Activated CD8-positive, alpha-beta memory T cell treated with anti-CD3 and anti-CD28 coated beads for 4 hours (primary cell): ENCODE measurements at places on chromosomes 1 and 21.
A peak's percentile ranks its signal among the peaks of the same experiment; 100 is the strongest.

DNA sequence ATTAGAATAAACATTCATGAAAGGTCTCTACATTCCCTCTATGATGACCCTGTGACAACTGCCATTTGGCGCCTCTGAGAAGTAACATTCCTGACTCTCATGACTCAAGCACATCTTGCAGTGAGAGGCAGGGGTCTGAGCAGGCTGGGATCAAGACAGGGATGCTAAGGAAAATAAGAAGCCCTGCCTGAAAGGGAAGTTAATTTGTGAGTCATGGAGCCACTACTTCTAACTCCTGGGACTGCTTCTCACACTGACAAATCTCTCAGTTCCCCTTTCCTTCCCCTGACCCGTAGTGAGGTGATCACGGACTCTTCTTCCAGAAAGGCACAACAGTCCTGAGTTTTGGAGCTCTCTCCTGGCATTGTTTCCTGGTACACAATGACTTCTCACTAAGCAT is 231.9 kb downstream of the TNR start:
- DNase-seq, result no peak

GRCh38 chr21:45262041-45262581 is 25.6 kb downstream of the POFUT2 start:
- DNase-seq, result no peak

DNA sequence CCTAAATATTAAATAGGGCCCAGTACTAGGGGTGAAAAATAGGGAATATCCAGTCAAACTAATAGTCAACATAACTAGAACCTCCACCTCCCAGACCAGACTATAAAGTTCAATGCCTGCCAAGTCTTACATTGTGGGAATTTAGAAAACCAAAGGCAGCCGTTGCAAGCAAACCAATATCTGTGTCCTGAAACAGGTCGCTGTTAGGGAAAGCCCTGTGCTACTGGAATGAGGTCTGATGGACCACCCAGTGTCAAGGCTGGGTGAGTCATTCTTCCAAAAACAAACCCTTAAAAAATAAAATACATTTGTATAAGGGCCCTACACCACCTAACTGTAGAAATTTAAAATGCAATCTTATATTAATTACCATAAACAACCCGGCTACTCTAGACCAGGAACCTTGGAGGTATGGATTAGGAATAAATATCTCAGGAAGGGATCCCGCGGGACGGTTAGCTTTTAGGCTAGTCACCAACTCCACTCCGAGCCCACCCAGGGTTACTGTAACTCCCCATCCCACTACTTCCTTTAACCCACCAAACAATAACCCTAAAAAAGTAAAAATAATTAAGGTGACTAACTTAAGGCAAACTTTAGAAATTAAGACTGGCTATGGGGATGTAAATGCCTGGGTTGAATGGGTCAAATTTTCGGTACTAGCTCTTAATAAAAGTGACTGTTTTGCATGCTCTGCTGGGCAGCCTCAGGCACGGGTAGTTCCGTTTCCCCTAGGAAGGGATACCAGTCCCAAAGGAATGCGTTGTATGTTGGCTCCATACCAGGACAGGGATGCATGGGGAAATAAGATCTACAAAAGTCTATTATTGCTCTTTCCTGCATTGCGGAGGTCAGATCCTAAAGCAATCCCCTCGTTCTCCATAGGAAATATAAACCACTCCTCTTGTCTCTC is 65.4 kb upstream of the TLR5 start:
- DNase-seq, result no peak

GRCh38 chr1:23627069-23627735 is 64.4 kb upstream of the RPL11 start:
- no peak for DNase-seq

GRCh38 chr1:236066828-236067386 is 2.0 kb upstream of the NID1 start:
- DNase-seq, result peak; percentile 54

DNA sequence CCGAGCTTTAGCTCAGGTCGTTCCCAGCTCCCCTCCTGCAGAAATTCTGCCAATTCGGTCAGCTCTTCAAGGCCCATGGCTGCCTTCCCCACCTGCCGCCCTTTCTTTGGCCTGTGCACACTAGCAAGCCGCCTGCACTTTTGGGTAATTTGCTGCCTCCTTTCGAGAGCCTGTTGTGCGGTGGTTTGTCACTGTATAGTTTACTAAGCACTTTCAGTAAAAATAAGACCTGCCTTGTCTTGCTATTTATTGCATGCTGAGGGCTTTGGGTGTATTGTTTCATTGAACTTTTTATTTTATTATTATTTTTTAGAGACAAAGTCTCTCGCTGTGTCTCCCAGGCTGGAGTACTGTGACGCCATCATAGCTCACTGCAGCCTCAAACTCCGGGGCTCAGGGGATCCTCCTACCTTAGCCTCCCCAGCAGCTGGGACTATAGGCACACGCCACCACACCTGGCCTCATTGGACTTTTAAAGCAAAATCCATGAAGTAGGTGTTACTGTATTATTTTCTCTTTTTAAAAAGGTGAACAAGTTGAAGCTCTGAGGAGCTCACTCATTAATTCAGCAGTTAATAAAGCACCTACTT is 1.1 kb upstream of the FABP3 start:
- no peak for DNase-seq

- DNase-seq, result no peak
Observed at GRCh38 chr1:94817712-94818111, 2.4 kb upstream of the SLC44A3 start.

DNA sequence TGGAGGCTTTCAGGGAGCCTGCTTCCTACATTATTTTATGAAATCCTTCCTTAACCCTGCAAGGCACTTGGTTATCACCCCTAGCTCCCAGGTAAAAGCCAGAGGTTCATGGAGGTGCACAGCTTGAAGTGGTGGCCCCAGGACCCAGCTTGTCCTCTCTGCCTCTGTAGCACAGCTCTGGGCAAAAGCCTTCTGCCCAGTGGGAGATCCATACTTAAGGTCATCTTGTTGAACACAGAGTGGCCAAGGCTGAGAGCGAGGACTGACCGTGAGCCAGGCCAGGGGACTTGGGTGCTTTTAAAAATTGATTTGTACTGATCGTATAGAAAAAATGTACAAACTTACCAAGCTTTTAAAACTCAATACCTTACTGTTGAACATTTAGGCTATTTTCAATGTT is 33.4 kb downstream of the KCNA2 start:
- no peak for DNase-seq

- peak; percentile 72 for DNase-seq
Observed at GRCh38 chr1:154955039-154955717, 721 bp downstream of the PBXIP1 start.

DNA sequence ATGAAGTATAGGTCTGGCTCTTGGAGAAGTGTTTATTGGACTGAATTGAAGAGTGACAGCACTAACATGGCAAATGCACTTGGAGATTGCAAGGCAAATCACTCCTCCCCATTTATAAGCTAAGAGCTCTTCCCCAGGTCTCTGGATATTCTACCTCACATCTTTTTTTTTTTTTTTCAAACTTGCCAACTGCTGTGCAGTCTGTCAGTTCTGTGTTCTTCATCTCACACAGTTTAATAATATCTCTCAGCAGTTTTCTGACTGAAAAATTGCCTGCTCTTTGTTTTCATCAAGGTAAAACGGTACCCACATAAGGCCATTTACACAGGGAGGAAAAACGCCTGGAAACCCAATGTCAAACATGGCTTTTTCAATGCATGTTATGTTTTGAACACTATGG is 186.1 kb upstream of the B3GALT2 start:
- no peak for DNase-seq

GRCh38 chr1:166485620-166486019 is 318.8 kb upstream of the FAM78B start:
- no peak for DNase-seq

GRCh38 chr1:110003747-110004428 is 19.3 kb downstream of the AHCYL1 start:
- no peak for DNase-seq

GRCh38 chr1:25774921-25775771 is 24.8 kb upstream of the SELENON start:
- peak; percentile 82 for DNase-seq

GRCh38 chr1:49060766-49061165 is 284.1 kb upstream of the BEND5 start:
- no peak for DNase-seq
